ENCODE measurements at places on chromosomes 5 and 9.

DNA sequence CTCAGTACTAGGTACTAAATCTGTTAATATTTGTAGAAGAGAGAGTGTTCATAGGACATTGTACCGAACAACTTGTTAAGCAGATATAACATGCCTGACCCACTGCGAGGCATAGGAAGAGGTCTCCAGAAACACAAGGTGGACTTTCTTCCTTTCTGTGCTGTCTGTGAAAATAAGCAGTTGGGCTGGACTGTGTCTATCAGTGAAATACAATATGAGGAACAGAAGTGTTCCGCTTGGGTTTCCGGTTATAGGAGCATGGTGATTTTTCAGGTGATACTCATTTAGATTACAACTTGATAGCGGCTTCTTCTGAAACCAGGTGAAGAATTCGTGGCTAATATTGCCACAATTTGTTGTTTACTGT, 60.9 kb upstream of the TLR4 start:
- DNase-seq = no peak

- no peak for DNase-seq
Observed at GRCh38 chr9:14209399-14210345, 104.3 kb downstream of the NFIB start.

DNA sequence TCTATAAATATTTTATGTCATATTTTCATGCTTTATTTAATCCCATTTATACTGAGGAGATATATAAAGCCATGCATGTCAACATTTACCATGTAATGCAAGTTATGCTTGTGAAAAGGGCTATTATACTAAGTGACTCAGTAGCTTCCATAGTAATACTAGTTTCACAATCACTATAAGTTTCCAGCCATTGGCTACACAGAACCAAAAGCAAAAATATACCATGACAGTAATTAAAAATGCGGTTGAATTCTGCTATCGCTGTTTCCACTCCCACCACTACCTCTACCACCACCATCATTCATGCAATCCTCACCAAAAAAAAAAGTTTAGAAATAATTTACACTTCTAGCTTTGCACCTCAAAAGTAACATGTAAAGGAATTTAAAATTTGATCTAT, 60.2 kb downstream of the MLLT3 start:
- no peak for DNase-seq

GRCh38 chr5:58012102-58012501, 447.8 kb downstream of the PLK2 start:
- no peak for DNase-seq

GRCh38 chr5:151718646-151719045, 31.9 kb upstream of the SPARC start:
- no peak for DNase-seq

DNA sequence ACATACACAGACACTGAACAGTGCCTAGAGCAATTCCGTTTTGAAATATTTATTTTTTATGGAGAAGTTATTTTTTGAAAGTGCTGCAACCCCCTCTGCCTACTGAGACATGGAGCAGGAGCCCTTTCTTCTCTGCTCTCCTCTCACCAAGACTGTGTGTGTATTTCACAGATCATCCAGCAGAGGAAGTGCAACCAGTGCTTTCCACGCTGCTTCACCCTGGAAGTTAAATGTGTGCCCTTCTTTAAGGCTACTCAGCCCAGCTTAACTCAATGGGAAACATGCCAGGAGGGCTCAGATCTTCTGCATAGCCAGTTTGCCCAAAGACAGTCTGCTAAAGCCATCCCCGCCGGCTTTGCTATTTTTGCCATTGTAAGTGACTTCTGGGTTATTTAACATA, 606.3 kb downstream of the TLE1 start:
- DNase-seq = no peak

GRCh38 chr9:122106576-122106975, 13.5 kb upstream of the TTLL11 start:
- no peak for DNase-seq

DNA sequence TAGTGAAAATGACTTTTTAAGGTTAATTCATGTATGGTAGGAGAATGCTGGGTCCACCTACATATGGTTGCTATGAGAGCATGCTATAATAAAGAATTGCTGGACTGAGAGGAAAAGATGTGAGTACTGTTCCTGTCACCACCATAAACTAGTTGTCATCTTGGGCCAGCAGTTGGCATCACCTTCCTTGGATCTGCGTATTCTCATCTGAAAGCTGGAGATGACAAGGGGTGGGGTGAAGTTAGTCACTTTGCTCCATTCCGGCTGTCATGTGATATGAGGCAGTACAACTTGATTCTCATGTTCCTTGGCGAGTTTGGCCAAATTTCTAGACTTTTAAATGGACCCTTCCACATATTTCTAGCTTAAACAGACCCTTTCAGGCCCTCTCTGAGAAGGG, 33.3 kb downstream of the PIP5K1B start:
- DNase-seq = no peak

DNA sequence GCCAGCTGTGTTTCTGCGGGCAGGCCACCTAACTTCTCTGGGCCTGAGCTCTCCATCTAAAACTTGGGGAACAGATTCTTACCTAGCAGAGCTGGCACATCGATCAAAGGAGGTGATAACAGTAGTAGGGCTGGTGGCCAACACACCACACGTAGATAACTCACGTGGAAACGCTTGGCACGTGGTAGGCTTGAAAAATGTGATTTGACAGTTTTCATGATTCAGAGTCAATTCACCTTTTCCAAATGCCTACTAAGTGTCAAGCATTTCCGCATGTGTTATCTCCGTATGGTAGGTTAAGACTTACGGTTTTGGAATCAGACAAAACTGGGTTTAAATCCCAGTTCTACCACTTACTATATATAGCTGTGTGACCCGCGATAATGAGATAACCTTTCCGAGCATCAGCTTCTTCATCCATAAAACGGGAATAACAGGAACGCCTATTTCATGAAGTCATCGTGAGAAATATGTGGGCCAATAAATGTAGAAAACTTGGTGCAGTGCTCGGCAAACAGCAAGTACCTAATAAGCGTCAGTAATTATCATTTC, 25.5 kb downstream of the NDUFA8 start:
- no peak for DNase-seq

DNA sequence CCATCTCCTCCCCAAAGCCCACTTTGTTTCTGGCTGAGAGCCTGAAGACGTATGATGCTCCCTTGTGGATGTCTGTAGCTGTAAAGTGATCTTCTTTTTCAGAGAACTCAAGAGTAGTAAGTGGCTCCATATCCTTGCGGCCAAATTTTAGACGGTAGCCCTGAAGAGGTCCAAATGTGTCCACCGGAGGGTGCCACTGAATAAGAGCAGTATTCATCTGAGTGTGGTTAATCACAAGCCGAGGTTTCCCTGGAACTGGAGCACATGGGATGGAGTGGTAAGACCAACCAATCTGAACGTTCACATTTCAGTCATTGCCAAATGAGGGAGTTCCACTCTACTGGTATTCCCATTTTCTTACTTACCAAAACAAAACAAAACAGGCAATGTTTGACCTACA, 686.5 kb upstream of the DMAC1 start:
- DNase-seq = no peak

- DNase-seq = no peak
Observed at GRCh38 chr5:55495216-55495615, 39.5 kb downstream of the PLPP1 start.

DNA sequence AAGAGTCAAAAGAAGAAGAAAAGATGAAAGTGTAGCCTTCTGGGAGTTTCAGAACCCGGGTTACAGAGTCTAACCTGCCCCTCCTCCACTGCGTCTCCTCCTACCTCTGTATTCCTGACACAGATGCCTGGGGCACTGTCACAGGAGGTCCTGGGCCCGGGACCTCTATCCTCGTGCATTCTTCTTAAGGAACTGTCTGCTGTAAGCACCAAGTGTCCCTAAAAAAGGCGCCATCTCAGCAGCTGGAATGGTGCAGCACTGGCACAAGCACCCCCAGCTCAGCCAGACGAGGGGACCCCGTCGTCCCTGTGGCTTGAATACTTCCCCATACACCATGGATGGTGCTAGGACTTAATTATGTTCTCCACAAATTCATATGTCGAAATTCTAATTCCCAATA, 35.8 kb upstream of the MVB12B start:
- DNase-seq = no peak

DNA sequence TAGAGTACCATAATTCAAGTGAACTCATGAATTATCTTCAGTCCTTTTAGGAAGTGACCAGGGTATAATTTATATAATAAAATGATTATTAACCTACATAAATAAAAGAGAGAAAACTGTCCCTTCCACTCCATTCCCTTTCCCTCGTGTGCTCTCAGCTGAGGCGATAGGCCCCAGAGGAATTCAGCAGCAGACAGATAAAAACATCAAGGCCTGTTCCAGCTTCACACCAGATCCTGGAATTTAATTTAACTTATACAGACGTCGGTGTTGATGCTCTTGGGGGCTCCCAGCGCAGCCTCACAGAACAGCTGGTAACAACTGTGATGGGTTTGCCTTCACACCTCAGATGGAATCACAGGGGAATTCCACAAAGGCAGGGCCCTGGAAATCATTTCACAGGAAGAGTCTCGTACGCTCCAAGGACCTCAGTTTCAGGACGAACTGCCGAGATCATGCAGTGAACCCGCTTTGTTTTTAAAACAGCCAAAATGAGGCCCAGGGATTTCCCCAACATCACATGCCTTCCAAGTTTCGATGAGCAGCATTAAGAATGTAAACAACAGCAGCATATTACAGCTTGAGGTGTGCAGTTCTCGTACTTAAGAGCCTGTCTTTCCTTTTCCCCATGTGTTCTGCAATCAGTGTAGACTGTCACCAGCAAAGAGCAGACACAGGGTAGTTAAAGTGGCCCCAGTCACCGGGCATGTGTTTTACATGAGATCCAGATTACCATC, 73.6 kb upstream of the ALDH1B1 start:
- no peak for DNase-seq

DNA sequence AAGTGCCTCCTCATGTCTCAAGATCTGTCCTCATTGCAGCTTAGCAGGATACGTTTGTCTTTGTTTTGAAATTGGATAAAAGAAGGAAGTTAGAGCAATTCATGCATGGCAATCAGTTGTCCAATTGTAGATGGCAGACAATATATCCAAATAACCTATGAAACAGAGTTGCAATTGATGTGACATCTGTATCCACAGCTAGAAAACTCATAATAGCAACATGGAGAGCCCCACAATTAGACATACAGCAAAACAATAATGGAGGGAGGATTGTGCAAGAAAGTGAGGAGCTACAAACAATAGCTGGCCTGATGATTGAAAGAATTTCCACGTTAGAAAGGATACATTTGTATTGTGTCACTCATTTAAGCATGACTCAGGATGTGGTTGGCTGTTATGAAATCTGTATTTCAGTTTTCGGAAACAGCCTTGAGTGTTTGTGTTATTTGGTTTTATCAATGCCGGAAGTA, 132.0 kb downstream of the FAM174A start:
- no peak for DNase-seq

DNA sequence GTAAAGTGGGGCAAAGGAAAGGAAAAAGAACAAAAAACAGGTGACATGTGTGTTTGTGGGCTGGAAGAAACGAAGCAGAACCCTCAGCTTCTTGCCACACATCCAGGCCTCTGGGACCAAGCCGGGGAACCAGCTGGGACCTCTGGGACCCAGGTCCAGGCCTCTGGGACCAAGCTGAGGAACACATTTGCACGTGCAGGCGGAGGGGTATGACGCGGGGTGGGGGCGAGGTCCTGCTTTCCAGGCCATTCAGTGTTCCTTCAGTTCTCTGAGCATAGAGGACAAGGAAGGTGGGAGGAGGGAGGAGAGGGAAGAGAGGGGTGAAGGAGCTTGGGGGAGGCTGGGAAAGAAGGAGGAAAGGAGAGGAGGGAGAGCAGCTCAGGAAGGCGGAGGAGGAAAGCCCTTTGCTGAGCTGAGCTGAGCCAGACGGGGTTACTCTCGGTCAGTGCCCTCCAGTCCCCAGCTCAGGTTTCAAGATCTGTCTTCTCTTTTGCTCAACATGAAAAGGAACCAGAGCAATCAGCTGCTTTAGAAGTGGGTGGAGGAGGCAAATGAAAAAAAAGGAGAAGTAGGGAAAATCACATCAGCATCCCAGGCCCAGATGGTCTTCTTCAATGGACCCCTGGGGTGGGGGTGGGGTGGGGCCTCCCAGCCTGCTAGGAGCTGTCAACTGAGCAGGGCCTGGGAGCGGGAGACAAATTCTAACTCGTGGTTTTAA, 59.1 kb downstream of the ABCA1 start:
- DNase-seq = peak; percentile 83

- DNase-seq = no peak
Observed at GRCh38 chr5:1413611-1414241, 31.5 kb downstream of the SLC6A3 start.

DNA sequence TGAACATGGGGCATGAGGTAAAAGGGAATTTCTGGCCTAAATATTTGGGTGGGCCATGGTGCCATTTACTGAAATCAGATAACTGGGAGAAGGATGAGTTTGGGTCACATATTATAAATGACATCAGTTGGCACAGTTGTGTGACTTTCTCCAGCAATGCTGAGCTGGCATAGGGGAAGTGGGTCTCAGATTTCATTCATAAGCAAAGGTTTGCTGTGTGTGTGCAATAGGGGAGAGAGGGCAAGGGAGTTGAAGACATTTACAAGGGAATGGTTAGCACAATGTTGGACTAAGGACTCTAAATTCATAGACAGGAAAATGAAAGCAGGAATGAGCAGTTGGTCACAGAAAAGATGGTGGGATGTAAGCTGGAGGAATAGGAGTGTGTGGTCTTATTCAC, 47.8 kb upstream of the KLF9 start:
- no peak for DNase-seq

DNA sequence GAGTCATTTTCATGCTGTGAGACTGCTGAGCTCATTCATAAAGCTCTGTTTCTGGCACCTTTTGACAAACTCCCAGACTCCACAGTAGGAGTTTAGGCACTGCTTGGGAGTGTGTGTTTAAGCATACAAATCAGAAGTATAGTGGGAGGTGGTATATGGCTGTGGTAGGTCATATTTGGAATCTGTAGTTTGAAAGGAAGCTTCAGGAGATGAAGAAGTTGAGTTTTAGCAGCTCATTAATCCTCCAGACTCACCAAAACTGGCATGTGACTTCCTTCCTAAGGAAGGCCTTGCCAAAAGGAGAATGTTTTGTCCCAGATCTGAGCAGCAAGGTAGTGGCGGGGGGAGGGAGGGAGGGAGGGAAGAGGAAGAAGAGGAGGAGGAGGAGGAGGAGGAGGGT, 52.8 kb downstream of the SAXO1 start:
- no peak for DNase-seq
